ENCODE measurements at places on chromosomes 1 and 21.

DNA sequence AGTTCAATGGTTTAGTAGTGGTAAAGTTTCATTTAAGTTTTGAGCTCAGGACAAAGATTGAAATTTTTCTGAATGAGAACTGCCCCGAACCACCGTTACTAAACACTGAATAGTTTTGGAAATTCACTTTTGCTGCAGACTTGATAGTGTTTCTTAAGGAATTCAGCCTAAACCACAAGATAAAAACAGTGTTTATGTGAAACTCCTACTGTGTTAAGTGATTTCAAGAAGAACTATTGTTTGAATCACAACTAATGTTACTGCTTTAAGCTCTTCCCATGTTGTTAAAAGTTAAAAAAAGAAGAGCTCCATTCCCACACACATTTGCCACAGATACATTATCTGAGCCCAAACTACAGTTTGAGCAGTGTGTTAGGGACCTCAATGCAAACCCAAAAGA, 159.2 kb downstream of the DYRK1A start:
- no peak for DNase-seq

DNA sequence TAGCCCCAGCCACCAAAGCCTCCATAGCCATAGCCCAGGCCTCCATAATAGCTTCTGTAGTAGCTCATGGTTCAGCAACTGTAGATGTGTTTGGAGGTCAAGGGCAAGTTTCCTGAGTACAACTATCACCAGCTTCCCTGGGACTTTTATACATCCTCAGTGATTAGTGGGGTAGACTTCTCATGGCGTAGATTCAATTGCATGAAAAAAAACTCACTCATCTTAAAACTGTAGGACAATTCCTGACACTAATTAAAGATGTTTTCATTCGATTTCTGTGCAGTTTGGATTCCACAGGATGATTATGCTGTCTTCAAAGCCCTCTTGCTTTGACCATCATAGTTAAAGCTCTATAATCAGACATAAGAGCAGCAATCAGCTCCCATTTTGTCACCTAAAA, at the start of gene KRTAP19-8:
KRTAP19-8 (minus strand) TSS at position 101 of the 400 bp plus-strand sequence; CDS start at position 68, 33 bp downstream.
- no peak for DNase-seq

DNA sequence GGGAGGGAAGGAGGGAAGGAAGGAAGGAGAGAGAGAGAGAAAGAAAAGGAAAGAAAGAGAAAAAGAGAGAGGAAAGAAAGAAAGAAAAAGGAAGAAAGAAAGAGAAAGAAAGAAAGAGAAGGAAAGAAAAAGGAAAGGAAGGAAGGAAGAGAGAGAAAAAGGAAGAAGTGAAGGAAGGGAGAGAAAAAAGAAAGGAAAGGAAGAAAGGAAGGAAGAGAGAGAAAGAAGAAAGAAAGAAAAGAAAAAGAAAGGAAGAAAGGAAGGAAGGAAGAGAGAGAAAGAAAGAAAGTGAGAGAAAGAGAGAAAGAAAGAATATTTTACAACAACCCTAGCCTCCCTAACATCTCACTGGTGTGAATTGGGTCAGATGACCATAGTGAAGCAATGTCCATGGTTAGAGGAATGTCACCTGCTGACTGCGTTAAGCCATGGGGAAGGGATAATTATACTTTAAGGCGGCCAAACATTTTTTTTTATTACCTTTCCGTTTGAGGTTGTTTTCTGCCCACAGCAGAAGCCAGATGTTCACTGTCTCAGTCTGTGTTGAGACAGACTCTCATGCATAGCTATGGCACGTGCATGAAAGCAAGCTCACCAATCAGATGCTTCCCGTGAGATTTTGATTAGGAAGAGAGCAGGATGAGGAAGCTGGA, 76.4 kb downstream of the SNRPE start:
- DNase-seq, result no peak

DNA sequence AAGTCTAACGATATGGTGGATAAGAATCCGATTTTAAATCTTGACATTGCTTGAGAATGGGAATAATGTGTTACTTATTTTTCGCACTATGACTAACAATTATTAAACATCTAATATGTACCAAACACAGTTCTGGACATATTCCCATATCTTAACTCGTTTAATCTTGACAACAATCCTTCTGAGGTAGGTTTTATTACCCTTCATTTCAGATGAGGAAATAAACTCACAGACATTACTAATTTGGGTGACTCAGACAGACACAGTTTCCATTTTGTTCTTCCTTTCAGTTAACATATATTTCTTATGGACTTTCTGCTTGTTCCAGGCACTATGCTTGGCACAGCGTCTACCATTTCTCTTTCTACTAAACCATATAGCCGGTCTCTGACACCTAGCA, 244.8 kb downstream of the SMYD3 start:
- no peak for DNase-seq

- no peak for DNase-seq
Observed at GRCh38 chr1:36128126-36128904, 3.3 kb upstream of the COL8A2 start.

- no peak for DNase-seq
Observed at GRCh38 chr21:26055010-26055409, 115.6 kb downstream of the APP start.

DNA sequence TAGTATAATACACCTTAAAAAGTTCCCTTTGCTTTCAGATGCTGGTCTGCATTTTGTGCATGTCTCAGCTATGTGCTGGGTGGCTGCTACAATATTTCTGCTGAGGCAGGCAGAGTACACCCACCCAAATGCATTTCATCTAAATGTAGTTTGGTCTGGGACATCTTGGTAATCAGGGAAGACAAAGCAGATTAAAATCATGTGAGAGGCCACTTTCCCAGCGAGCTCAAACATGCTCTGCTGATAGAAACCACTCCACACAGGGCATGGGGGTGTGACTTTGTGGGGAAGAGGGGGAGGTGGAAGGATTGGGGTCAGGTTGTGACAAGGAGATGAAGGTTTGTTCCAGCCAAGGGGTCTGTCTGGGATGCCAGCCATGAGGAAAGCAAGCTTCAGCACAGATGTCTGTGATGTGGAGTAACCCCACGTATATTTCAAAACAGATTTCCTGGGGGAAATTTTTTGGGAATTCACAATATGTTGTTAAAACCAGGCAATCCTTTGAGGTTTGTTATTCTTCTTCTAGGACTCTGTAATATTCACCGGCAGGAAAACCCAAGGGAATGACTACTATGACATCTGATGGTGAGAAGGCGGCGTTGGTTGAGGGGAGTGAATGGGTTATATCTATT, 255.1 kb upstream of the FGGY start:
- no peak for DNase-seq

GRCh38 chr1:49306507-49307070, 529.9 kb upstream of the BEND5 start:
- no peak for DNase-seq

GRCh38 chr1:107877745-107878144, 87.2 kb downstream of the VAV3 start:
- no peak for DNase-seq

GRCh38 chr1:184257873-184258272, 129.0 kb upstream of the C1orf21 start:
- DNase-seq, result no peak

GRCh38 chr21:41755934-41756773, 10.7 kb downstream of the RIPK4 start:
- DNase-seq, result no peak

- DNase-seq, result no peak
Observed at GRCh38 chr1:63674238-63674864, 81.1 kb downstream of the PGM1 start.

DNA sequence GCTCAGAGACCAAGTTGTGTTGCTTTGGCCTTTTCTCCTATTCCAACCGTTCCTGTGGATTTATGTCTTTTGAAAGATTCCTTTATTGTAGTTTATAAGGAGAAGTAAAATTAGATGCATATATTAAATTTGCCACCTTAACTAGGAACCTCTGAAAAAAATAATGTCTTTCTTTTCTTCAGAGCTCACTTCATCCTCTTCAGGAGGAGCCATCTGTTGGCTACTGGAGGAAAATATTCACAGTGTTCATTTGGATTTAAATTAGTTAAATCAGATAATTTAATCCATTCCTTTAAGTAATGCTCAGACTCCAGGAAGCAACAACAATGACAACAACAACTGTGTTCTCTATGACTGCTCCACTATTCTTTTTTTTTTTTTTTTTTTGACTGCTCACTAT, 164.0 kb downstream of the FASLG start:
- DNase-seq, result no peak

GRCh38 chr1:223747838-223748335, 35.5 kb downstream of the CAPN2 start:
- no peak for DNase-seq

DNA sequence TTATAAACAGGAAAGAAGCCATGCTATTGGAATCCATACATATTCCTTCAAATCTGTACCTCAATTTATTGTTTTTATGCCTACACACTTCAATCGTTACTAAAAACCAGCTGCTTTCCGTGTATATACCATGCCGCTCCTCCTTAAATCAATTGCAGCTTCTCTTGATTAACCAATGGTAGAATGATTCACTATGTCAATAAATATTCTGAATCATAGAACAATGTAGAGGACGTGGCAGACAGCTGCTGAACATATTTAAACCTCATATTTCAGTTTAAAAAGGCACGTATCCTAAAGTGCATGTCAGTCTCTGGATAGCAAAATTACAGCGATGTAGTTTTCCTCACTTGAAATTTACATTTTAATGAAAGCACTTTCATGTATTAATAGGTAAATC, 100.4 kb downstream of the MRPL39 start:
- no peak for DNase-seq

DNA sequence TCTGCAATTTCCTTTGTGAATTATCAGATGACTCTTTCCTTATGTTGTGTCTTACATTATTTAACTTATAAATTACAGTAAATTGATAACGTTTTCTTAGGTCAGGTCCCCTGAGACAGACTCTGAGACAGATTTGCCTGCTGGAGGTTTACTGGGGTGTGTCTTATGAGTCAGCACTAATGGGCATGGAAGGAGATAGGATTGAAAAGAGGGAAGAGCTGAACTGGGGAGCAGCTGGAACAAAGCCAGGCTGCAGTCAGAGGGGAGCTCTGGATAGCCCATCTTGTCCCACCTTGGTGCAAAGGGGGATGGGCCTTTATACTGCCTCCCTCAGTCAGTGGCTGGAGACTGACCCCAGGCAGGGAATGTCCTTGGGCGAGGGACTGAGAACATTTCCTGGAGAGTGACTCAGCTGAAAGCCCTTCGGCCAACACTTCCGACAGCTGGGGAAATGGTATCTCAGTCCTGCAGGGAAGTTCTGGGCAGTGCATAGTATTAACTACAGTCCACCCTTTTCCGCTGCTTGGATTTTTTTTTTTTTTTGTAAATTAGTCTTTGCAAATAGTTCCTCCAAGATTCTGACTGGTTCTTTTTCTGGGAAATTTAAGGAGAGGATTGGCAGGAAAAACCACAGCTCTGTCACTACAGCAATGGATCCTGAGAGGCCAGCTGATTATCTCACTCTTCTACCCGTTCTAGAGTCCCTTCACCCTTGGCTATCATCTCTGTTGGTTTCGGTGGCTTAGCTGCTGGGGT, 39.1 kb upstream of the CDC42BPA start:
- DNase-seq, result no peak

DNA sequence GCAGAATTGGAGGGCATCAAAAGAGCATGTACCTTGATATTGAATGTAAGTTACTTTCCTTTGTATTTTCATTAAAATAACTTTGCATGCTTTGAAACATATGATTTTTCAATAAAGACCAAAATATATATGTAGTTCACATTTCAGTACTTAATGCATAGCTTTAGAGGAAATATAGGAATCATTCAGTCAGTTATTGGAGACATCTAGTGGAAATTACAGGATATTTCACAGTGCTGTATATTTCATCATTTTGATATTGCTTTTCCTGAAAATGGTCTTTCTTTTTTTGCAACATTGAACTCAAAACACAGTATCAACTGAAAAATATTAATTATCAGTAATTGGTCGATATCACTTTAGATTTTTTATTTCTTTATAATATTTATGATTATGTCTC, 375.8 kb downstream of the NCAM2 start:
- DNase-seq, result no peak

GRCh38 chr1:3578433-3578805, 32.9 kb downstream of the MEGF6 start:
- no peak for DNase-seq

- DNase-seq, result no peak
Observed at GRCh38 chr21:25107708-25108107, 499.6 kb downstream of the MRPL39 start.

DNA sequence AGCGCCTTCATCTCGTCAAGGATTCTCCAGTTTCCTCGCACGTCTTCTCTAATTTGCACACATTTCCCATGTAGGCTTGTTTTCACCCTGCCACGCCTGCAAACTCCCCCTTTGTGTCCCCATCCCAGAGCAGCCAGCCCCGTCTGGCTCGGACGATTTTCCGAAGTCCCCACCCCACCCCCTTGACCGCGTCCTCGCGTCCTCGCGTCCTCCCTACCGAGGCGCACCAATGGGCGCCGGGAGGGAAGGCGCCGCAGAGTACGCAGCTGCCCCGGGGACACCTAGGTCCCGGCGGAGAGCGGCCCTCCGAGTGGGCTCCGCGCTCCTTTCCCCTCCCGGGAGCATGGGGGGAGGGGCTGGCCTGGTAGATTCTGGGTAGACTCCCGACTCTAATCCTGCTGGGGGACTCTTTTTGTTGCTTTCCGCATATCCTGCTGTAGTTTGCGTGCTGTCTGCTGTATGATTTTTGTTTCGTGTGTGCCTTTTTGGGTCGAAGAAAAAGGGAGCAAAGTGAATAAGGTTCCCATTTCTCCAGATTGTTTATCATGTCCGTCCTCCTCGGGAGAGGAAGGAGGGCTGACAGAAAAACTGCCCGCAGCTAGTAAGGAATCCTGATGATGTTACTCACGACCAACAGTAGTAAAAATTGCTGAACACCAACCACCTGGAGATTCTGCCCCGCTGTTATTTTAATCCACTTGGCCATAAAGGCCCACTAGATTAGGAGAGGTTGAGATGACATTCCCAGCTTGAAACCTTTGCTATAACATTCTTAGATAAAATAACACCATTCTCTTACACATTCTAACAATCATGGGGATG, 1.5 kb downstream of the CACHD1 start:
- no peak for DNase-seq

- no peak for DNase-seq
Observed at GRCh38 chr1:115275216-115275615, 62.8 kb downstream of the NGF start.

GRCh38 chr1:110888049-110888448, 15.1 kb downstream of the CD53 start:
- DNase-seq, result peak; percentile 42

GRCh38 chr1:93521618-93522017, 73.7 kb downstream of the FNBP1L start:
- DNase-seq, result no peak

DNA sequence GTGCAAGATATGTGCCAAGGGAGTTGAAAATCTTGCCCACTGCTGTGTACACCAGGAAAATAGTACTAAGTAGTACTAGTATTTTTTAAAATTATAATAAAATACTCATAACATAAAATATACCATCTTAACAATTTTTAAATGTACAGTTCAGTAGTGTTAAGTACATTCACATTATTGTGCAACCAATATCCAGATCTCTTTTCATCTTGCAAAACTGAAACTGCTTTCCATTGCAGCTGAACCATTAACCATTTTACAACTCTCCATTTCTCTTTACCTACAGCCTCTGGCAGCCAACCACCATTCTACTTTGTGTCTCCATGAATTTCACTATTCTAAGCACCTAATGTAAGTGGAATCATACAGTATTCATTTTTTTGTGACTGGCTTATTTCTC, 19.3 kb upstream of the RAB3GAP2 start:
- no peak for DNase-seq

All from naive thymus-derived CD8-positive, alpha-beta T cell (primary cell).